ENCODE measurements at places on chromosomes 7 and 10.

GRCh38 chr7:142668495-142668894, 80.8 kb upstream of the PRSS1 start:
- no peak for DNase-seq

DNA sequence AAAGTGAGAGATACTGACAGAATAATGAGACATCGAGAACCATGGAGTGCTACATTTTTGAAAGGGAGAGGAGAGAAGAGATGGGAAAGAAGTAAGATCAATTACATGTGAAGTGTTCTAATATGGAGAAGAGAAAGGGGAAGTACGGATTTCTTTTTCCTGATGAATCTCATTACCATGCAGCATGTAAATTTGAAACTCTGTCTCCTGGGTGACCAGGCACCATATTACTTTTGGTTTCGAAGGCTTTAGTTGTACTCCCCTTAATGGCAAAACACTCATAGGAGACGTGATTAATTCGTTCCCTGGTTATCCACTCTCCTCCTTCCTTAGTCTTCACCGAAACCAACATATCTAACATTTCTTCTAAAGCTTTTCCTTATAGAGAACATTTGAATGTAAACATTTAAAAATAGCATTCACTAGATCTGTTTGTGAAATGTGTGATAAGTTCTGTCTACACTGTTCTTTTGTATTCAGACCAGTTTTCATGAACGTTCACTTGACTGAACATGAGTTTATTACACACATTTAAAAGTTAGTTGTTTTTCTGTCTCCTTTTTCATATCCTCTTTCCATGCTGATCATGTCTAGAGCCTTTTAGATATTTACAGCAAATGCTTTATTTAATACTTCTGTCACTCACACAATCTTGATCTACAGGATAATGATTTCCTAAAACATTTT, 80.2 kb upstream of the MSRB2 start:
- DNase-seq: no peak

- DNase-seq: no peak
These were observed 47.6 kb downstream of the PRKG1 start for GRCh38 chr10:51121861-51122260.

- DNase-seq: no peak
These were observed 15.0 kb downstream of the CYP17A1 start for GRCh38 chr10:102822222-102822621.

DNA sequence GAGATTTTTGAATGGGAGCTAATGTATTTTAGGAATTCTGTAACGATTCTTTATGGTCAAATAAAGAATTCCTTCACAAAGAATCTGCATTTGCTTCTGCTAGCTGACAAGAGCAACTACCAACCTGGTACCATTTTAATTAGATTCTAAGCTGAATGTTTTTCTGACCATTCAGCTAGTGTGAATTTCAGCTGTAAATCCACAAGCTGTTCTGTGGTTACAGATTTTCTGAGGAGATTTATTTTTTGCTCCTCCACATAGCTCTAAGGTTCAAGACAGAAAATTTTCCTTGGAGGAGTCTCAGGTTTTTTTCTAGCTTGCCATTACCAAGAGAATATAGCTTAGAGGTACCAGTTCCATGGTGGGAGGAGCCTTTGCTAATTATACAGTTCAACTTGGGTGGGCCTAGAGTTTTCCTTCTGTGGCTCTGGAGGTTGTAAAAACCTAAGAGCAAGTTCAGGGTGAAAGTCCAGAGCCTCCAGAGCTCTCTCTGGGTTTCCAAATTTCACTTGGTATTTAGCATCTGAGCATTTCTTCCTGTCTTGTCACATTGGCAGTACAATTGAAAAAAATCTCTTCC, 120.1 kb downstream of the JAZF1 start:
- DNase-seq: no peak

- peak; percentile 15 for DNase-seq
These were observed 9.4 kb upstream of the ZC3HAV1 start for GRCh38 chr7:139118805-139119485.

DNA sequence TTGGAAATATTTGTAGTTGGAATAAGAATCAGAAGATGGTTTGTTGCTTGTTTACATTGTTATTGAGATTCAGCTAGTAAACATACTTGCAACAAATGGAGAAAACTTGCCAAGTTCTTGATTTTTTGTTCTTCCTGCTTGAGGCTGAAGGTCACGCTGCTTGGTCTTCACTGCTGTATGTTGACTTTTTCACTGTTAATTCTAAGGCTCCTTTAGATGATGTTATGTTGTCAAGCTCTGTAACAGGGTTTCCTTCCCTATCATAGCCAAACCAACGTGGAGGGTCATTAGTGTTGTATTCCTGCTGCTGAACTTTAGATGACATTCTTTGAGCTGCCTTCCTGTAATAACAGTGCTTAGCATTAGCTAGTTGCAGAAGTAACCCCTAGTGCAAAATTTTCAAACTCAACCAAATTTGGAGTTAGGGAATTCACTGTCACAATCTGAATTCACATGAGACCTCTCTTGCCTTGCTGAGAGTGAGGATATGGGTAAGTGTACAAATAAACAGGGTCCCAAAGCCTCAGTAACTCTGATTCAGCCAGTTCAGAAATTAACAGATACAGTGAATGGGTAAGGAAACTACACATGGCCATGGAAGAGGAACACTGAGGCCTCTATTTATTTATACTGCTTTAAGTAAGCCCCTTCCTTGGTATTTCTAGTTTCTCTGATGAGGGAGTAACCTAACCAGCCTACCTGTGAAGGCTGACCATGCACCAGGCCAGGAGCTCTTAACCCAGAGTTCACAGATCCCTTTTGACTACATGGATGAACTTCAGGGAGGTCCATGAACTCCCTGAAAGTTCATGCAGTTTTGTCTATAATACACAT, 64.6 kb downstream of the FAM185A start:
- no peak for DNase-seq

GRCh38 chr10:117603081-117603480, 60.5 kb downstream of the EMX2 start:
- no peak for DNase-seq

DNA sequence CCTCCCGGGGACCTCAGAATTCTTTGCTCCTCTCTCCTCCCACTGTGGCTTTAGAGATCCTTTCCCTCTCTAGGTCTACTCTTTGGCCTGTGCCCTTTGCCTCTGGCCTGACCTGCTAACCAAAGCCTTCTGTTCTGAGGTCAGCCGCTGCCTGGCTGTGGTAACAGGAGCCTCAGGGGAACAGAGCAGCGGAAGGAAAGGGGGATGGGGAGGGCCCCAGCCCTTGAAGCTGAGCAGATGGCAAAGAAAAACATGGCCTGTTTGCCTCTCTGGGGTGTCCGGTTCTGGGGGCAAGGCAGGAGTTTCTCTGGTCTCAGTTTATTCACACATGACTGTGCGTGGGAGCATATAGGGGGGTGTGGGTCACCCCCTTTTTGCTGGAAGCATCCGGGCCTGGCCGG, 28.2 kb downstream of the COL26A1 start:
- no peak for DNase-seq

DNA sequence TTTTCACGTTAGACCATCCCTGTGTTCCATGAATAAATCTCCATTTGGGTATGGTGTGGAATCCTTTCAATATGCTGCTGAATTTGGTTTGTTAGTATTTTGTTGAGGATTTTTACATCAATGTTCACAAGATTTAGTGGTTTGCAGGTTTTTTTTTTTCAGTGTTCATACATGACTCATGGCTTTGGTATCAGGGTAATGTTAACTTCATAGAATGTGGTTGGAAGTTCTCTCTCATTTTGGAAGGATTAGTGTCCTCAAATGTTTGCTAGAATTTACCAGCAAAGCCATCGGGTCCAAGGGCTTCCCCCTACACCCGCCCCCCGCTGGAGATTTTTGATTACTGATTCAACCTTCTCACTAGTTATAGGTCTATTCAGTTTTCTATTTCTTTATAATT, 398.0 kb downstream of the NXPH1 start:
- DNase-seq: no peak

DNA sequence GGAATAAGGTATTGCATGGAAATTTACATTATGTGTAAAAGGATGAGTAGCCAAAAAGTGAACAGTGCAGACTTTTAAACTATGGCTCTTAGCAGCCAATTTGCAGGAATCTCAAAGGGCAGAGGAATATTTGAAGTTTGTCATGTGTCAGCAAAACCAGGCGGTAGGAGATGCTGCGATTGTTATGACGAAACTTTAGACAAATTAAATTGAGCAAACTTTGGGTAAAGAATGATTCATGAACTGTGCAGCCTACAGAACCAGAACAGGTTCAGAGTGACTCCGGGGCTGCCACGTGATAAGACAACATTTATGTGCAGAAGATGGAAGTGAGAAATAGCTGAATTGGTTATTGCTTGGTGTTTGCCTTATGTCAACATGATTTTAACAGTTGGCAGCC, 39.2 kb upstream of the CCDC6 start:
- no peak for DNase-seq

DNA sequence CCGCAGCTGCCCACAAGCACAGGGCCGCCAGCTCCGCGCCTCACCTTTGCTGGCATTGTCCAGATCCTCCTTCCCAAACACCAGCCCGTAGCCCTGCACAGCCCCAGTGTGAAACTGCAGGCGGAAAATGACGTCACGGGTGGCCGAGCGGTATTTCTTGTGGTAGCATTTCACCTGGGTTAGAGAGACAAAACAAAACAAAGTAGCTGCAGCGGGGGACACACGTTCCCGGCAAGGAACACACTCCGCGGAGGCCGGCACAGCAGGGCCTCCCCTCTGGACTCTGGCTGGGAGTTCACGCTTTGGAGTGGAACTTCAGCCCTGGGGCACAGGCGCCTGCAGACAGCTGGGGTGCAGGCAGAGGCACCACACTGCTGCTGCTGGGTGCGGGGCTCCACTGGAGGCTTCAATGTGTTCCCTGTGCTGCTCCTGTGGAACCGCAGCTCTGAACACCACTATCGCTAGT, 181.1 kb downstream of the TNS3 start:
- DNase-seq: no peak

DNA sequence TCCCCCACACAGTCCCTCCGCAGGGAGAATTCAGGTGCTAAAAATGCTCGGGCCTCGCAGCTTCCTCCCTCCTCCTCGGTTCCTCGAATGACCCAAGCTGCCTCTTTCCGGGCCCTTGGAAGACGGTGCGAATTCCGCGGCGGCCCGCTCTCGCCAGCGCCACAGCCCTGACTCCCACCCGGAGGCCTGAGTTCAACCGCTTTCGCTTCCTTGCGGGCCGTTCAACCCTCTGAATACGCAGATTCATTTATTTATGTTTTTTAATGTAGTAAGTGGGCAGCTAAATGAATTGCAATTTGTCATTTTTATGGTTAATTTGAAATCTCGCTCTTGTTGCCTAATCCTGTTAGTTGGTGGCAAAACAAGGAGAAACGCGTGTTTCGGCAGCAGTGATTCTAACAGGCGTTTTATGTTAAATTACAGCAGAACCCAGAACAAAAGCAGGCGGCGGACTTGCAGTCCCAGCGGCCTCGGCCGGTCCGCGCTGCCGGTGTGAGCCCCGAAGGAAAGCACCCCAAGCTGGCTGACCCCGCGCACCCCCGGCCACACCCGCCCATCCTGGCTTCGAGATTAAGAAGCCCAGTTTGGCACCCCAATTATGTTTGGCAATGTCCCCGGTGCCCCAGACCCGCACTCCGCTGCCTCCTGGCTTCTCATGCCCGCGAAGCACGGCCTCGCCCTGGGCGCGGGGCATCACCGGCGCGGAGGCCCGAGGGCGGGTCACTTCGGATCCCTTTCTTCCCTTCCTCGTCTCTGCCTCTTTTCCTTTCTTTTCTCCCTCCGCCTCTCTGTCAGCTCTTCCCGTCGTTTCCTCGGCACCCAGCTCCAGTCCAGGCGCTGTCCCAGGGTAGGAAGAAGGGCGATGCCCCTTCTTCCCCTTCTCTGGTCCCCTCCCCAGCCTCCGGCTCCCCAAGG, 75.9 kb downstream of the INSIG1 start:
- no peak for DNase-seq

DNA sequence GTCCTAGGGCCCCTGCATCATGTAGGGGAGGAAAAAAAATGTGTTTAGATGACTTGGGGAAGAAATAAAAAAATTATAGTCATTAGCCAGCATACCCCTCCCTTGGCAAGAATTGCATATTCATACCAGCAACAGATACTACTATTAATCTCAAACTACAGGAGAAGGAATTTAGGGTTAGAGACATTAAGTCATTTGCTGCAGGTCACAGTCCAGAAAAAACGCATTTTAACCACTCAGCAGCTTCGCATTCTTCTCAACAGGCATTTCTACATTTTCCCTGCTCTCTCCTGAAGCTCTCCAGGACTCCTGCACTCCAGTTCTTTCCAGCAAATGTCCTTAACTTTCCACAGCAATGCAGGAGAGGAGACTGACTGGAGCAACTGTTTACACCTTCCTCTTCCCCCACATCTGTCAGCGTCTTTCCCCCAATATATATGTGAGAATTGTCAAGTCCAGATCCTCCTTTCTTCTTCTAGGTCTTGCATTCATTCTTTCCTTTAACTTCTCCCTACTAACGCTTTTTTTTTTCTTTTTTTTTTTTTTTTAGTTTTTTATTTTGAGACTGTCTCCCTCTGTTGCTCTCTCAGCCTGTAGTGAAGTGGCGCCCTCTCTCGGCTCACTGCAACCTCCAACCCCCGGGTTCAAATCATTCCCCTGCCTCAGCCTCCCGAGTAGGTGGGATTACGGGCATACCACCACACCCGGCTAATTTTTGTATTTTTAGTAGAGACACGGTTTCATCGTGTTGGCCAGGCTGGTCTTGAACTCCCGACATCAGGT, 35.6 kb downstream of the PRPS1L1 start:
- DNase-seq: no peak

- DNase-seq: no peak
These were observed 37.3 kb downstream of the CFAP46 start for GRCh38 chr10:132904814-132905649.

- DNase-seq: no peak
These were observed 13.9 kb upstream of the ABCC2 start for GRCh38 chr10:99768556-99768955.

GRCh38 chr10:33117230-33117629, 159.2 kb upstream of the ITGB1 start:
- no peak for DNase-seq

- DNase-seq: no peak
These were observed 398.3 kb upstream of the NPVF start for GRCh38 chr7:25626451-25627131.

GRCh38 chr10:14674376-14675050, 100.2 kb downstream of the FAM107B start:
- no peak for DNase-seq

DNA sequence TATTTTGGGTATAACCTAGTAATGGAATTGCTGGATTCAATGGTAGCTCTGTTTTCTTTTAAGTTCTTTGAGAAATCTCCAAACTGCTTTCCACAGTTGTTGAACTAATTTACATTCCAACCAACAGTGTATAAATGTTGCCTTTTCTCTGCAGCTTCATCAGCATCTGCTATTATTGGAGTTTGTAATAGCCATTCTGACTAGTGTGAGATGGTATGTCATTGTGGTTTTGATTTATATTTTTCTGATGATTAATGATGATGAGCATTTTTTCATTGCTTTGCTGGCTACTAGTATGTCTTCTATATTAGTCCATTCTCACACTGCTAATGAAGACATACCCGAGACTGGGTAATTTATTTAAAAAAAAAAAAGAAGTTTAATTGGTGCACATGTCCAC, 248.6 kb upstream of the MAGI2 start:
- DNase-seq: no peak

Measured in NCI-H774 (cell line).